Activated CD4-positive, alpha-beta T cell treated with anti-CD3 and anti-CD28 coated beads, Interleukin-2, amount 10 ng/mL, durations not matched to agents 7 days and 5 days (primary cell): ENCODE measurements at places on chromosomes 6 and 20.

DNA sequence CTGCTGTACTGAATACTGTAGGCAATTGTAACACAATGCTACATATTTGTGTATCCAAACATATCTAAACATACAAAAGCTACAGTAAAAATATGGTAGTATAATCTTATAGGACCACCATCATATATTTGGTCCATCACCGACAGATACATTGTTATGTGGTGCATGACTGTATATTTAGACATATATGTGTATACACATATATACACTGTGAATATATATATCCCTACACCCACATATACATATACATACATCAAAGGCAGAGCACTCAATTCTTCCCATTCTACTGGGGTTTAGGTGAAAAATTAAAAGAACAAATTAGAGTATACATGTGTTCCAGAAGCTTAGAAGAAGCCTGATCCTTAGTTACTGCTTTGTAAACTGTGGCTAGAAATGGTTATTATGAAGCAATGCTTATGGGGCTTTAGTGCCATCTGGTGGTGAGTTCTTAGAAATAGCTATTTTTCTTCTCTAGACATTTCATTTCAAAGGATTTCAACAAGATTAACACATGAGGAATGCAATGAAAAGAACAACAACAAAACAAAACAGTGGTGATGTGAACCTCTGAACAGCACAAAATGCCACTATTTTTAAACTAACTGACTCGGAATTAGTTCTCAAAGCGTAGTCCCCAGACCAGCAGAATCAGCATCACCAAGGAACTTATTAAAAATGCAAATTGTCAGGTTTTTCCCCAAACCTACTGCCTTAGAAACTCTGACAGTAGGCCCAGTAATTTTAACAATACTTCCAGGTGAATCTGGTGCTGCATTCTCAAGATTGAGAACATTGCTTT lies 38.0 kb downstream of the PKHD1 start:
- peak; percentile 27 for DNase-seq
- H3K4me1 ChIP-seq, result no peaks in the 10 kb centered on the region
- no peak overlapping the region for H3K27ac ChIP-seq
- no peak overlapping the region for H3K4me3 ChIP-seq
- H3K27me3 ChIP-seq, result peaks cover 20% of the 10 kb centered on the region

DNA sequence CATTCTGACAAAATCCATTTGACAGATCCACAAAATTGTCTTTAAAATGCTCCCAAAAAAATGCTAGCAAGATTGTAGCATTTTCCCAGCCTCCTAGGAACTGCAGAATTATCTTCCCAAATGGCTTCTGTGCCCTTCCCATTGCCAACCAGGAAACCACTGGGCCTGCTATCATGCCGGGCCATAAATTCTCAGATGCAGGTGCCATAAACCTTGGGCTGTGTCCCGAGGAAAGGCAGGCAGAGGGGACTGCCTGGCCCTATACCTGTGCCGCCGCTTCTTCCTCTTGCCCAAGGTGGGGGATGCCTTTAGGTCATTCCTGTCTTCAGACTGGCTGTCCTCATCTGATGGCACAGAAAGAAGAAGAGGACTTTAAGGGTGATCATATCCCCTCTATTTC lies 2.8 kb downstream of the VSX1 start:
- peaks cover 82% of the 10 kb centered on the region for H3K27me3 ChIP-seq
- no peak overlapping the region for H3K27ac ChIP-seq
- no peaks in the 10 kb centered on the region for H3K36me3 ChIP-seq
- peaks cover 17% of the 10 kb centered on the region for H3K4me1 ChIP-seq

GRCh38 chr6:32151863-32152768 lies at the start of gene PRRT1:
Gene PRRT1, minus strand, starts transcription at chr6:32151939. Its CDS starts 112 bp downstream, at chr6:32151827.
- peaks cover 44% of the 10 kb centered on the region for H3K27me3 ChIP-seq
- DNase-seq, result no peak
- peaks cover 3% of the 10 kb centered on the region for H3K36me3 ChIP-seq

- H3K4me3 ChIP-seq, result no peak overlapping the region
- no peaks in the 10 kb centered on the region for H3K36me3 ChIP-seq
These were observed 377.5 kb upstream of the IRAK1BP1 start for GRCh38 chr6:78489874-78490273.

- H3K27me3 ChIP-seq, result no peaks in the 10 kb centered on the region
- no peak for DNase-seq
- no peaks in the 10 kb centered on the region for H3K4me1 ChIP-seq
- H3K27ac ChIP-seq, result no peak overlapping the region
These were observed 126.5 kb downstream of the BMP5 start for GRCh38 chr6:55748880-55749279.
